ENCODE measurements at places on chromosomes 16 and 17. TPM values are rescaled to one million over a fixed set of nuclear protein-coding genes. Genes with fewer than 3 reads are reported as not detected.
A peak's percentile ranks its signal among the peaks of the same experiment; 100 is the strongest.

The KIF19 gene
- not detected for total RNA-seq

The UMOD gene
- not detected for total RNA-seq

DNA sequence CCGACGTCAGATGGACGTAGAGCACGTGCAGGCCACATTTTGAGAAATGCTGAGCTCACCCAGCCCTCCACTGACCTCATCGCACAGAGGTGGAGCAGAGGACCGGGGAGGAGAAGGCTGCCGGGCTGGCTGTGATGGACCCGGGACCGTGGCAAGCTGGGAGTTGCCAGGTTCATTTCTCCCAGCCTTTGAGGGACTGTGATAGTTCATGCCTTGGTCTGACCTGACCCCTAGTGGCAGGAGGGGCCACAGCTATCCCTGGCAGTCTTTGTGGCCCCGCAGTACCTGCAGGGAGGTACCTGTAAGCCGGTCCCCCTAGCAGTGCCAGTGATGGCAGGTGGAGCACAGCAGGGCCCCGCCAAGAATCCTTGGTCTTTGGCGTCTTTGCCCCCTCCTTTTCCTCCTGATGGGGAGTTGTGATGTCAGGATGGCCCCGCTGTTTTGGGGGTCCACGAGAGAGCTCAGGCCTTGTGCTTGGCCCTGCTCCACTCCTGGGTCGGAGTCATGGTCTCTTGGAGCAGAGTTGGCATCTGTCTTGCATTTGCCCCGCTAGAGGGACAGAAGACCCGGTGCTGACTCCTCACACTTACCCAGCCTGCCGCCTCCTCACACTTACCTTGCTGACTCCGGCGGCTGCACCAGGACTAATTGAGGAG, 50.4 kb downstream of the OR1D5 start:
- no peaks in the 10 kb centered on the region for H3K36me3 ChIP-seq
- peak; percentile 79 for DNase-seq
- H3K4me3 ChIP-seq = no peak overlapping the region
- no peak overlapping the region for H3K27ac ChIP-seq
- no peaks in the 10 kb centered on the region for H3K27me3 ChIP-seq
- H3K4me1 ChIP-seq = peaks cover 3% of the 10 kb centered on the region

The PLXDC1 gene
- total RNA-seq = 11.1 TPM

- H3K36me3 ChIP-seq = peaks cover 14% of the 10 kb centered on the region
- peak; percentile 68 for DNase-seq
- H3K27me3 ChIP-seq = no peaks in the 10 kb centered on the region
- H3K27ac ChIP-seq = no peak overlapping the region
Observed at GRCh38 chr16:3652373-3653195, 1.9 kb upstream of the DNASE1 start.

DNA sequence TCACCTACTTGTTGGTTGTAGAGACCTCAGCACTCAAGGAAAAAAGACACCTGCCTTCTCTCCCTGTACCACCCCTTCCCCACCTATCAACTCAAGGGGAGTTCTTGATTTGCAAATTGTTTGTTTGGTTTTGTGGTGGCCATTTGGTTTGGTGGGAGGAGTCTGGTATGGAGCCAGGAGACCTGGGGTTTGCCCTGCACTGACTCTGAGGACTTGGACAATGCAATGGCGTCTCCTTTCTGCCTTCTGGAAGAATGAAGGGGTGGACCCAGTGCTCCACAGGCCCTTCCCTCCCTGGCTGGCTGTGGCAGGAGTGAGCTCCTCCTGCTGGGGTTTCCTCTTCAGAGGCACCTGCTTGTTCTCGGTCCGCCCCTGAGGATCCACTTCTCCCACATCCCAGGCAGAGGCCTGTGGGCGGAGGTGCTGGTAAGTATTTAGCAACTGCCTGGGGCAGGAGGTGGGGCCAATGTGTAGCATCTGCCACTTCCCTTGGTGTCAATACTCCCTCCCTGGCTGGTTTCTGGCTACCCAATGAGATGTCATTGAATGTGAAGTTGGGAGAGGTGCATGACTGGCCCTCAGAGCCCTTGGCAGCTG, 164.5 kb downstream of the NTN1 start:
- no peak overlapping the region for H3K4me3 ChIP-seq
- peaks cover 6% of the 10 kb centered on the region for H3K27me3 ChIP-seq
- H3K36me3 ChIP-seq = no peaks in the 10 kb centered on the region
- H3K4me1 ChIP-seq = peaks cover 2% of the 10 kb centered on the region

DNA sequence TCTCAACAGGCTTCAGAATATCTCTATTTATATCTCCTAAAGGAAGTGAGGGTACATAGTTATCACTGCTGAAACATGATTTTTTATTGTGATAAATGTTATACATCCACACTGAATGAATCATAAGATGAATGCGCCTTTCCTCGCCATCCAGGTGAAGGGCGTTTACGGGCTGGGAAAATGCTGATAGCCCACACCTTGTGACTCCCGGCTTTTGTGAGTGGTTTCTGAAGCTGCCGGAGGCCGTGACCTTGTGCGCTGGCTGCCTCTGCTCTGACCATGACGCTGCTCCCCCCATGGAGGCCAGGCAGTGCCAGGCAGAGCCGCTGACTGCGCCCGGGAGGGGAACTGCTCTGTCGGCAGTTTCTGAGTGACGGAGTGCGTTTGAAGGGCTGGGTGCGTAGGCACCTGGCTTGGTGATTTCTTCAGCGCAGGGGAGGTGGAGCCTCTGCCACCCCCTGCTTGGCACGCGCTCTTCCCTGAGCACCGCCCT, 97.2 kb downstream of the RAP1GAP2 start:
- H3K27me3 ChIP-seq = no peaks in the 10 kb centered on the region
- no peak overlapping the region for H3K4me3 ChIP-seq
- no peak for DNase-seq
- no peak overlapping the region for H3K27ac ChIP-seq
- H3K4me1 ChIP-seq = peaks cover 10% of the 10 kb centered on the region

The CNGB1 gene
- not detected for total RNA-seq

GRCh38 chr16:50677351-50677750, 3.8 kb downstream of the SNX20 start:
- no peak overlapping the region for H3K4me3 ChIP-seq
- no peaks in the 10 kb centered on the region for H3K27me3 ChIP-seq
- peak; percentile 77 for DNase-seq

DNA sequence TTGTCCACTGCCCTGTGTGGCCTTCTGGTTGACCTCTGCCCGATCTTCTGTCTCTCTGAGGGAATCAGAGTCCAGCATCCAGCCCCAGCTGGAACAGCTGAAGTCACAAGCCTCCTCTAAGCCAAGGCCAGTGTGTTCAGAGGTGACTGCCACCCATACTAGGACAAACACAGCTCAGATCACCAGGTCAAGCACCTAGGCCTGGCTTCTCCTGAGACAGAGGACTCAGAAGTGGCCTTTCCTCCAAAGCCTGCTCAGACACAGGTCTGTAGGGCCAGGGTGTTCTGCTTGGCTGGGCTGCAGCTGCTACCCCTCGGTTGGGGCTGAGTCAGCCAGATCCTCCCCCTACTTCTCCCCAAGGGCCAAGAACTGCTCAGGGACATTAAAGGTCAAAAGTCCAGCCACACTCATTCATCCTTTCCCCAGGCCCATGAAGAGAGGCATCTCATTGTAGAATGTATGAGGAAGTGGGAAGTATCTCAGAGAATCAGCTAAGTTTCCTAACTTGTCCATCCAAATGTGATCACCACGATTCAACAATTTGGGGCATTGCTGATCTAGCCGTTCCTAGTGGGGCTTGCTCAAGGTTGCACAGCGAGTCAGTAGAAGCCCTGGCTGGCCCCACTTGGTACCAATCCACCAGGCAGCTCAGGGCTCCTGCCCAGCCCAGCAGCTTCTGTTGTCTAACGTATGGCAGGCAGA, 7.6 kb downstream of the SLC46A1 start:
- H3K36me3 ChIP-seq = peaks cover 3% of the 10 kb centered on the region
- H3K4me3 ChIP-seq = no peak overlapping the region
- DNase-seq = peak; percentile 54
- peak overlapping the region; percentile 6 for H3K27ac ChIP-seq
- no peaks in the 10 kb centered on the region for H3K27me3 ChIP-seq
- peaks cover 2% of the 10 kb centered on the region for H3K4me1 ChIP-seq

GRCh38 chr16:88437367-88437964, 15.6 kb upstream of the ZFPM1 start:
- H3K36me3 ChIP-seq = no peaks in the 10 kb centered on the region
- no peaks in the 10 kb centered on the region for H3K27me3 ChIP-seq
- H3K4me1 ChIP-seq = no peaks in the 10 kb centered on the region
- no peak for DNase-seq

DNA sequence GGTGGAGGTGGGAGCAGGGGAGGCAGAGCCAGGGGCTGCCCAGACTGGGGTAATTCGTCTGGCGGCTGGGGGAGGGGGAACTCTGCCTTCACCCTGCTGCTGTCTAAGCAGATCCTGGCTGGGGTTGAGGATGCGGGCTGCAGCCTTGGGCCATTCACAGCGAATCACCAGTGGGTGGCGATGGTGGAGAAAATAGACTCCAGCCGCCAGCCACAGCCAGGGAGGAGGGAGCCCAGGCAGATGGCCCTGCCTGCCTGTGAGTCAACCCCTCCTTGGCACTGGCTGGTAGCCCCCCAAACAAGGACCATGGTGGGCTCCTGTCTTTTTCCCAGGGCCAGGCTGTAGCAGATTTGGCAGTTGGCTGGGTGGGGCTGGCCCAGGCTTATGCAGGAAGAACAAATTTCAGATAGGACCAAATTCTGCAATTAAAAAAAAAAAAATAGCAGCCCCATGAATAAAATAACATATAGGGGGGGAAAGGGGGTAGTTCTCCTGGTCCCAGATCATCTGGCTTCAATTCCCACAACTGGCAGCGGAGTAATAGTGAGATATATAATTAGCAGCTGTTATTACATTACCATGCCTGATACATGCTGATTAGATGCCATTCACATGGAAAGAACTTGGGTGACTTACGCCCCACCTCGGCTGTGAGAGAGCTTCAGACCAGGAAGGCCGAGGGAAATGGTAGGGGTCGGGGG, 41.5 kb upstream of the CDH5 start:
- peaks cover 18% of the 10 kb centered on the region for H3K4me1 ChIP-seq
- peaks cover 20% of the 10 kb centered on the region for H3K27me3 ChIP-seq
- no peak overlapping the region for H3K4me3 ChIP-seq
- H3K27ac ChIP-seq = no peak overlapping the region
- no peaks in the 10 kb centered on the region for H3K36me3 ChIP-seq

DNA sequence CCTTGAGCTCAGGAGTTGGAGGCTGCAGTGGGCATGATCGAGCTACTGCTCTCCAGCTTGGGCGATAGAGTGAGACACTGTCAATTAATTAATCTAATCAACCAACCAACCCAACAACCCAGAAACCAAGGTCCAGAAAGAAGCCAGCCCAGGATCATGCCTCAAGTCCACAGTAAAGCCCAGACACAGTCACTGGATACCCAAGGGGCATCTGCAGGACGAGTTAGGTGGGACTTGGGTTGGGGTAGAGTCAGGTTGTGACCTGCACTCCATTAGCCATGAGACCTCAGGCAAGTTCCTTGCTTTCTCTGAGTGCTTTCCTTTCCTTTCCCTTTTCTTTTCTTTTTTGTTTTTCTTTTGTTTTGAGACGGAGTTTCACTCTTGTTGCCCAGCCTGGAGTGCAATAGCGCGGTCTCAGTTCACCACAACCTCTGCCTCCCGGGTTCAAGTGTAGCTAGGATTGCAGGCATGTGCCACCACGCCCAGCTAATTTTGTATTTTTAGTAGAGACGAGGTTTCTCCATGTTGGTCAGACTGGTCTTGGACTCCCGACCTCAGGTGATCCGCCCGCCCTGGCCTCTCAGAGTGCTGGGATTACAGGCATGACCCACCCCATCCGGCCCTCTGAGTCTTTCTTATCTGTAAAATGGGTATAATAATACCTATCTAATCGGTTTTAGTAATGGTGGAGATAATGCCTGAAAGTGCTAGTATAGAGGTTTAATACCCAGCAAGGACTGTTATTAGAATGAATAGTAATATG, 3.5 kb upstream of the HSD17B1 start:
- H3K27me3 ChIP-seq = no peaks in the 10 kb centered on the region
- no peak overlapping the region for H3K4me3 ChIP-seq
- peaks cover 12% of the 10 kb centered on the region for H3K4me1 ChIP-seq
- H3K36me3 ChIP-seq = peaks cover 2% of the 10 kb centered on the region
- no peak for DNase-seq

The KCNH6 gene
- total RNA-seq = not detected

The IGSF6 gene
- not detected for total RNA-seq

- peak overlapping the region; percentile 49 for H3K4me3 ChIP-seq
- H3K27ac ChIP-seq = no peak overlapping the region
- DNase-seq = no peak
- H3K4me1 ChIP-seq = peaks cover 31% of the 10 kb centered on the region
- peaks cover 6% of the 10 kb centered on the region for H3K36me3 ChIP-seq
Observed at GRCh38 chr16:86584726-86585721, 6.7 kb downstream of the FOXL1 start.

DNA sequence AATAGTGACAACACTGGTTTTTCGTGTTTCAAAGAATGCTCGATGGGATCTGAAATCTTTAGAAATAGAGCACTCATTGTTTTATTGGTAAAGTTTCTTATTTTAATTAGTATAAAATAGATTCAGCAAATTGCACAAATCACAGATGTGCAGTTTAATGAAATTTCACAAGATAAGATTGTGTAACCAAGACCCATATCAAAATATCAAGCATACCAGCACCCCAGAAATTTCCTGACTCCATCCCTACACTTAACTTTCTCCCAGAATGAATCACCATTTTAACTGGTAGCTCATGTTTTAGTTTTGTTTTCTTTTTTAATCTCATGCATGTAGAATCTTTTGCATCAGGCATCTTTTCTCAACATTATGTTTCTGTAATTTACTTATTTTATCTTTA, 185.9 kb downstream of the KCNJ2 start:
- H3K27me3 ChIP-seq = no peaks in the 10 kb centered on the region
- H3K4me3 ChIP-seq = no peak overlapping the region
- H3K27ac ChIP-seq = no peak overlapping the region
- no peaks in the 10 kb centered on the region for H3K36me3 ChIP-seq
- no peak for DNase-seq

- peak overlapping the region; percentile 28 for H3K27ac ChIP-seq
- H3K36me3 ChIP-seq = peaks cover 45% of the 10 kb centered on the region
- H3K4me3 ChIP-seq = no peak overlapping the region
- no peak for DNase-seq
Observed at GRCh38 chr16:22333457-22333994, 36.3 kb downstream of the POLR3E start.

The MEIOB gene
- 1.3 TPM for total RNA-seq

The TNRC6C gene
- total RNA-seq = 19.8 TPM

The SPHK1 gene
- 5.8 TPM for total RNA-seq

The PRCD gene
- total RNA-seq = 0.92 TPM

The DVL2 gene
- 58.8 TPM for total RNA-seq

The CA7 gene
- not detected for total RNA-seq

- no peak overlapping the region for H3K4me3 ChIP-seq
- H3K27ac ChIP-seq = no peak overlapping the region
- H3K27me3 ChIP-seq = peaks cover 32% of the 10 kb centered on the region
- H3K36me3 ChIP-seq = no peaks in the 10 kb centered on the region
Observed at GRCh38 chr16:89061086-89061485, 32.6 kb upstream of the ACSF3 start.

DNA sequence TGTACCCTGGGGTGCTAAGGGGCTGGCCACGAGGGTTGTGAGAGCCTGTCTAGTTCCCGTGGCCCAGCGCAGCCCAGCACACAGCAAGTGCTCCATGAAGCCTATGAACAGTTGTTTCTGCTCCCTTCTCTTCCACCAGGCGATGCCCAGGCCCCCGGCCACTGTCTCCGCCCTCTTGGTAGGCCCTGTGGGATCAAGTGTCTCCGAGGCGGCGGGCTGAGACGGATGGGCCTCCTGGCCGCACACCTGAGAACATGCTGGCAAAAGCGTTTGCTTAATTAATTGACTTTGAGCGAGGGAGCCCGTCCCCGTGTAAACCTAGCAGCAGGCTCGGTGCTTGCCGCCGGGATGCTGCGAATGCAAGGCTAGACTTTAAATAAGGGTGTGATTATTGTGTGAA, 129.7 kb upstream of the GSE1 start:
- H3K27me3 ChIP-seq = peaks cover 3% of the 10 kb centered on the region
- DNase-seq = no peak
- no peak overlapping the region for H3K27ac ChIP-seq
- no peaks in the 10 kb centered on the region for H3K36me3 ChIP-seq
- peaks cover 12% of the 10 kb centered on the region for H3K4me1 ChIP-seq

Measured in chondrocyte (in vitro differentiated cells).